ENCODE measurements at places on chromosomes 16 and 17.

- DNase-seq: no peak
Observed at GRCh38 chr16:79194291-79194690, 406.2 kb downstream of the MAF start.

GRCh38 chr16:46743232-46743719 lies 4.9 kb downstream of the MYLK3 start:
- peak; percentile 66 for DNase-seq

- no peak for DNase-seq
Observed at GRCh38 chr17:2170023-2170422, 115.1 kb downstream of the HIC1 start.

DNA sequence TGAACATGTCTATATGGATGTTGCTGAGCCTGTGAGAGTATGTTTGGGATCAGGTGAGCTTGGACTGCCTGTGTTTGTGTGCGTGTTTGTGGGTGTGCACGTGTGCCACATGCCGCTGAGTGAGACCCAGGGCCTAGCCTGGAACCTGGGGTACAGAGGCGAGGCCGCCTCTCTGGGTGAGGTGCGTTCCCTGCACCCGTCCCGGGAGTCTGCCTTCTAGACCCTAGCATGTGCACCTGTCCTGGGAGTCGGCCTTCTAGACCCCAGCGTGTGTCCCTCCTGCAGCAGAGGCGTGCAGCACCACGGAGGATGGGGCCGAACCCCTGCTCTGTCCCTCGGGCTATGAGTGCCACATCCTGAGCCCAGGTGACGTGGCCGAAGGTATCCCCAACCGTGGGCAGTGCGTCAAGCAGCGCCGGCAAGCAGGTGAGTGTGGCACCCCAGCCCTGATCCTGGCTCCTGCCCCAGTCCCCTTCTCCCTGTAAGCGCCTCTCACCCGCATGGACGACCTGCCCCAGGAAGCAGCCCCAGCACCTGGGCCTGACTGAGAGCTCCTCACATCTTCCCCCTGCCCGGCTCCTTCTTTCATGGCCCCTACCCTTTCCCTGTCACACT lies 24.6 kb downstream of the WFDC1 start:
- no peak for DNase-seq

DNA sequence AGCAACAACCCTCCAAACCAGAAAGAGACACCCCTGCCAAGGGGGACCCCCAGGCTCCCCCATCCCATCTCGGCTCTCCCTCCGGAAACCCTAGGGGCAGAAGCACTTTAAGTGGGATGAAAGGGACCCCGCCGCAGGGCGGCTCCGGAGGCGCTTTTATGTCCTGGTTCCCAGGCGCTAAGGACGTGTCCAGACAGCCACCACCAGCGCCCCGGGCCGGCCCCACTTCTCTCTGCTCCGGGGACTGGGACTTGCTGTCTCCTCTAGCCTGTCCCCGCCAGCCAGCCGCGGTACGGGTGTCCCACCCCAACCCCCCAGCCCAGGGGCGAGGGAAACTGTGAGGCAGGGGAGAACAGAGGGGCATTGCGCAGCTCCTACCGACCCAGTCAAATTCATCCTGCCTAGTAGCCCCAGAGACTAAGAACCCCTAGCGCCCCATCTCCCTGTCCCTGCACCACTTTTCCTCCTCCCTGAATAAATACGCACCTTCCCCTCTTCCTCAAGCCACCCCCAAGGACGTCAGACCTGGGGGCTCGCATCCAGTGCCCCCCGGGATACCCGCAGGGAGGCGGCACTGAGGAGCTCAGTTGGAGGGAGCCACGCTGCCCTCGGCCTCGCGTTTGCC lies 4.1 kb downstream of the SP6 start:
- DNase-seq: no peak

DNA sequence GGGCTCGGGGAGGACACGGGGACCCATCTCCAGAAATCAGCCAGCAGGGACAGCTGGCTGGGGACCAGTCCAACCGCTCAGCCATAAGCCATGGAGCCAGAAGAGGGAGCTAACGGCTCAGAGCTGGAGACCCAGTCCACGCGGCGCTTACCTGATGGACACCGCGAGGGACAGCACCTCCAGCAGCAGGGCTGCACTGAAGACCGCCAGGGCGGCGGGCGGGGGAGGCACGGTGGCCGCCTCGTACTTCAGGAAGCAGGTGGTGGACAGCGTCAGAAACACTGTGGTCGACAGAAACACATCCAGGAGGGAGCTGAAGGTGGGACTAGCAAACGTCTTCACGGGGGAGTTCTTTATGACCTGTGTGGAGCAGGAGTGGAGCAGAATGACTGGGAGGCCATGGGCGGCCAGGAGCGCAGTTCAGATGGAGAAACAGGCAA lies 102.6 kb upstream of the CREBBP start:
- DNase-seq: peak; percentile 70

GRCh38 chr16:3266873-3267537 lies 10.6 kb upstream of the MEFV start:
- no peak for DNase-seq

- no peak for DNase-seq
Observed at GRCh38 chr17:2542056-2542455, 30.4 kb upstream of the METTL16 start.

- DNase-seq: no peak
Observed at GRCh38 chr16:48335961-48336360, 49.3 kb downstream of the SIAH1 start.

DNA sequence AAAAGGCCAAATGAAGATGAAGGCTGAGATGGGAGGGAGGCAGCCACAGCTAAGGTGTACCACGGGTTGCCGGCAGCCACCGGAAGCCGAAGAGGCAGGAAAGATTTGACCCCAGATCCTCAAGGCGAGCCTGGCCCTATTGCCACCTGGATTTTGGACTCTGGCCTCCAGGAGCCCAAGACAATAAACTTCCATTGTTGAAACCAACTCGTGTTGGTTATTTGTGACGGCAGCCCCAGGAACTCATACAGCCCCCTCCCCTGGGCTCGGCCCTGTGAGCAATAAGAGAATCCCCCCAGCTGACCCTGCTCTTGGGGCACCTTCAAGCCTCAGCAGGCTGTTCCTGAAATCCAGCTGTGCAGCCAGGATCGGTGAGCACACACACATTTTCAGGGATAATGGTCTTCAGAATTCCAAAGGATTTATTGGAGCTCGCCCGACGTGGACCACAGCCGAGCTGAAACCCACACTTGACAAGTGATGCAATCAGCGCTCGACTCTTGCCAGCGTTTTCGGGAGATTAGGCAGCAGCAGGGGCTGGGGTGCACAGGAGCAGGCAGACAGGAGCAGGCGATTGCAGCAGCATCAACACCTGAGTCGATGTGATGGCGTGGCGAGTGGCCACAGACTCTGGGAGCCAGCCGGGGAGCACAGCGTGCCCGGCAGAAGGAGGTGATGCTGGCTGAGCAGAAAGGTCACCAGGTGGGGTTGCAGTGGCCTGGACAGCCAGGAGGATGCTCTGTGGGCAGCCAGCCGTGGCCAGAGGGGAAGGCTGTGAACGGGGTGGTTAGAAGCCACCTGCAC lies 22.4 kb upstream of the CBX4 start:
- DNase-seq: no peak

- DNase-seq: no peak
Observed at GRCh38 chr17:2250140-2251095, 53.2 kb downstream of the SMG6 start.

GRCh38 chr16:89981414-89981813 lies 32.9 kb downstream of the DEF8 start:
- no peak for DNase-seq

GRCh38 chr17:42706732-42707131 lies 24.4 kb downstream of the CNTNAP1 start:
- DNase-seq: no peak

- DNase-seq: no peak
Observed at GRCh38 chr17:68013385-68013784, 17.1 kb upstream of the C17orf58 start.

- peak; percentile 97 for DNase-seq
Observed at GRCh38 chr16:684071-684794, at the start of gene JMJD8. JMJD8 (minus strand) TSS chr16:684334; CDS start chr16:684319, 15 bp downstream.

GRCh38 chr17:31535581-31535981 lies 144.1 kb downstream of the RAB11FIP4 start:
- no peak for DNase-seq

DNA sequence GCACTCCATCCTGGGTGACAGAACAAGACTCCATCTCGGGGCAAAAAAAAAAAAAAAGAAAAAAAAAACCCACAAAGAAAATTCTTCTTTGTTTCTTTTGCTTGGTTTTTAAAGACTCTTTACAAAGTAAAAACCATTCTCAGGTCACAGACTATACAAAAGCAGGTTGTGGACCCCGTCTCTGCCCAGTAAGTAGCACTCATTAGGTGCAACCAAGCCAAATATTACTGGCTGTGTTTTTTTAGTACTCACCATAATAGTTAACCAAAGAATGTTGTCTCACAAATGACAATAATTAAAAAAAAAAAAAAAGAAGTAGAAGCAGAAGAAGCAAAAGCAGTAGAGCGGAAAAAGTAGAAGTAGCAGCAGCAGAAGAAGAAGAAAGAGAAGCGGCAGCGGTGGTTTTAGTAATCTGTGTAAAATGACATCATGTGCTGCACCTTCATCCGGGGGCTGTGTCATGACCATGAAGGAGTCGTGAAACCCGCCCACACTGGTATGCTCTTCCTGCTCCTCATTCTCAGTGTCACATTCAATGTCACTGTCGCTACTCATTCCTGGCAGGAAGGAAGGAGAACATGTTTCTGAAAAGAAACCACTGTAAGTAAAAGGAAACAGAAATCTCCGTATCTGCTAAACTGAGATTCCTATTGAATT lies 105.4 kb downstream of the TRIM37 start:
- DNase-seq: no peak

Data from Caco-2 (cell line).